Naive B cell (primary cell): ENCODE measurements at places on chromosomes 3 and 15.

GRCh38 chr3:35946121-35946853 is 307.0 kb downstream of the ARPP21 start:
- no peak for DNase-seq

- no peak for DNase-seq
These were observed 37.6 kb downstream of the NCEH1 start for GRCh38 chr3:172673210-172673679.

DNA sequence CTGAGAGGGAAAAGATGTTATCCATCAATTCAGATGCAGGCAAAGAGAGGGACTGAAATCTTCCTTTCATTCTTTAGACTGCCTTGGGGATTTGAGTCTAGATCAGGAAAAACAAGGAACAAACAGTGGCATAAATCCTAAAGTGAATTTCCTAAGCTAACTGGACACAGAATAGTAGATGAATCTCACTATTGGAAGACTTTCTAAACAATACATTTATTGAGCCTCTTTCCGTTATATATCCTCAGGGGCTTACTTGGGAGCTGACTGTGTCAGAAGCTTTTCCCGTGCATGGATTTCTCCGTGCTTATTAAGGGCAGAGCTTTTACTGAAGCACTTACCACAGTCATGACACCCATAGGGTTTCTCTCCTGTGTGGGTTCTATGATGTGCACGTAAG is 10.0 kb downstream of the ZSCAN29 start:
- DNase-seq, result no peak

GRCh38 chr3:56800130-56800831 is 1.5 kb downstream of the ARHGEF3 start:
- peak; percentile 37 for DNase-seq

- no peak for DNase-seq
These were observed 14.9 kb upstream of the ZXDC start for GRCh38 chr3:126490619-126491018.

DNA sequence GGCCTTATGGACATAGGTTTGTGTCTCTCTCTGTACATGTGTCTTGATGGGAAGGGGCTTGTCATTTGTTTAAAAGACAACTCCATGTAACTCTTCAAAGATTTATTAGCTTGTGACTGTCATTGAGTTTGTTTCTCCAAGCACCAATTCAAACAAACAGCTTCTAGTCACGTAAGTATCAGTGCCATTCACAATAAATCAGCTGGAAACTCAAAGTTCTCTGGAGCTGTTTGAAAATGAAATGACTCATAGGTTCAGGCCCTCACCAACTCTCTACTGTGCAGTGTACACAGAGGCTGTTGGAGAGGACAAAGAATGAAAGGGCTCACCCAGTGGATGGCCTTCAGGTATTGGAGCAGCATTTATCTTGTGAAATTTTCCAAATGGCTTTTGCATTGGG is 476.3 kb downstream of the AGBL1 start:
- DNase-seq, result no peak

GRCh38 chr3:161977063-161977462 is 480.5 kb downstream of the OTOL1 start:
- DNase-seq, result no peak

DNA sequence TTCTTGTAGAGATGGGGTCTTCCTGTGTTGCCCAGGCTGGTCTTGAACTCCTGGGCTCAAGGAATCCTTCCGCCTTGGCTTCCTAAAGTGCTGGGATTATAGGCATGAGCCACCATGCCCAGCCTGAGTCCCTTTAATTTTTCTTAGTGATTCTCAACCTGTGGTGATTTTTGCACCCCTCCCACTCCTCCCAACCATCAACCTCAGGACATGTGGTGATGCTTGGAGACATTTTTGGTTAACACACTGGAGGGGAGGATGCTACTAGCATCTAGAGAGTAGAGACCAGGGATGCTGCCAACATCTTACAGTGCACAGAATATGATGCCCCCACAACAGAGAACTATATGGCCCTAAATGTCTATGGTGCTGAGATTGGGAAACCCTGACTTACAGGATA is 83.0 kb upstream of the LMOD3 start:
- DNase-seq, result no peak

DNA sequence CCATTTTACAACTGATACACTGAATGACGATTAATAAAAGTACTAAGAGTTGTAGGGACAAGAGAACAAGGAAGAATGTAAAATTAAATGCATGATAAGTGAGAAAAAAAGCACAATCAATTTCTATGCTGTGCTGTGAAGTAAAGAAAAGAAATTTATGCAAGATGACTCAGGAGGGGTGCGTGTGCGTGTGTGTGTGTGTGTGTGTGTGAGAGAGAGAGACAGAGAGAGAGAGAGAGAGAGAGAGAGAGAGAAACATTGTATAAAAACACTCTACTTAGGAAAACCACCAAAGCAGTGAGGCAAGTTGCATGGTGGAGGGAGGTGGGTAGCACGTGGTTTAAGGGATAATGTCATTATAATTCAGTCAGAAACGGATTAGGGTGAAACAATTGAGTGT is 580.8 kb upstream of the ALCAM start:
- DNase-seq, result no peak

DNA sequence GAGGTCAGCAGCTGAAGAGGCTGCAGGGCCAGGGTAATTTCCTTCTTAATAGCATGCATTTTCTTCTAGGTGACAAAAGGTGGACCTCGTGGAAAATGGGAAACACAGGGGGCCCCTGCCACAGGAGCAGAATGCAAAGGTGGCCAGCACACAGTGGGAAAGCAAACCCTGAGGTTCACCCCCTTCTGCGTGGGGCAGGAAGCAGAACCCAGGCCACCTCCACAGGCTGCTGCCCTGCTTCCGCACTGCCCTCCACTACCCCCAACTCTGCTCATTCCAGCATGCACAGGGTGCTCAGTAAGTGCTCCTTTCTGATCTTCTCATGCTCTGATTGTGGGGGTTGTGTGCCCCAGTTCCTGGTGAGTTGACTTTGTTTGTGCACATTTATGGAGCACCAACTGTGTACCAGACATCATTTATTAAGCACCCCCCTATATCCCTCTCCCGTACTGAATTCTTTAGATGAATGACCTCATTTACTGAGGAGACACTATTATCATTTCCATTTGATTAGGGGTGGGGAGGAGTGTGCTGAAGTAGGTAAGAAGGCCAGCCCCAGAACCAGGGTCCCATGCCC is 12.7 kb upstream of the FGD5 start:
- DNase-seq, result no peak

- no peak for DNase-seq
These were observed 2.6 kb upstream of the ULK3 start for GRCh38 chr15:74845581-74845980.

GRCh38 chr3:25683882-25684281 is 19.2 kb upstream of the TOP2B start:
- no peak for DNase-seq

- no peak for DNase-seq
These were observed 8.9 kb downstream of the ABI3BP start for GRCh38 chr3:100984308-100984707.

DNA sequence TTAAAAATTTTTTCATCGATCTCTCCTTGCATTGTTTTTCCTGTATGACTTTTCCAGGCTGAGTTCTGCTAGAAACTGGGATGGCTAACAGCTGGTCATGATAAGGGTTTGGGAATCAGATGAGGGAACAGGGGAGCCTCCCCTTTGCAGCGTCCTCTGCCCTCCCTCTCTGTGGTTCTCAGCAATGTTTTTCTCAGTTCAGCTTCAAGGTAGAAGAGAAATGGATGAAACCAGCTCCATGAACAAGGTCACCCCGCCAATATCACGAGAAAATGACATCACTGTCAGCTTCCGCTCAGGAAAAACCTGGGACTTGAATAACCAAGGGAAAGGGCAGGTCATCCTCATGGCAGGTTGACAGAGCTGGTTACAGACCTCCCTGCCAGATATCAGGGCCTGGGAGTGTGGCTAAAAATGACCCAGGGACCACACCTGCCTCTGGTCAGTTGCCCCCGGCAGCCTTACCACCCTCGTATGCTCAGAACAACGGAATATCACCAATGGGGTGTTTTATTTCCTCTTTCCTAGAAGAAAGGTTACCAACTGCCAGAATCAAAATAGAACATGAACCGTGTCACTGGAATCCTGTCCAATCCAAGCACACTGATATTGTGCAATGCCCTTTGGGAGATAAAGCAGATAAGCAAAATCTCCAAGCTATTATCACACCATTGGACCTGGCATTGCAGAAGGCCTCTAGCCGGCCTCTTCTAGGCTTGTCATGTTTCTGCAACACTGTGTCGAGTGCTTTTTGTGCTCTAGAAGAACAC is 26.1 kb downstream of the LSM3 start:
- no peak for DNase-seq

GRCh38 chr3:85164436-85164835 is 205.6 kb downstream of the CADM2 start:
- DNase-seq, result no peak

GRCh38 chr15:64552281-64552948 is 92.0 kb downstream of the ZNF609 start:
- DNase-seq, result no peak
